GM12892 (cell line): ENCODE measurements at places on chromosomes 12 and 14.

- no peak for DNase-seq
Observed at GRCh38 chr14:27929797-27930347, 836.7 kb upstream of the FOXG1 start.

DNA sequence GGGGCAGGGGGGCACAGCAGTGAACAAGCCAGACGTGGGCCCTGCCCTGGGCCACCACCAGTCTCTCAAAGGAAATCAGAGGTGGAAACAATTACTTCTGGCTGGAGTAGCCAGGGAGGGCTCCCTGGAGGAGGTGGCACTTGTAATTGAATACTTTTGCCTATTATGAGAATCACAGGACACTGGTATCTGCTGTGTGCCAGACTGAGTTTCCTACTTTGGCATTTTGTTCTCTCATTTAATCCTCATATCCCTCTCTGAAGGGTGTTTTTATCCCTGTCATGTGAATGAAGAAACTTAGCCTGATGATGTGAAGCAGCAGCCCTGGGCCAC lies 7.2 kb downstream of the FAM222A start:
- no peak for DNase-seq

GRCh38 chr12:49866859-49867569 lies 24.1 kb upstream of the BCDIN3D start:
- peak; percentile 94 for DNase-seq

DNA sequence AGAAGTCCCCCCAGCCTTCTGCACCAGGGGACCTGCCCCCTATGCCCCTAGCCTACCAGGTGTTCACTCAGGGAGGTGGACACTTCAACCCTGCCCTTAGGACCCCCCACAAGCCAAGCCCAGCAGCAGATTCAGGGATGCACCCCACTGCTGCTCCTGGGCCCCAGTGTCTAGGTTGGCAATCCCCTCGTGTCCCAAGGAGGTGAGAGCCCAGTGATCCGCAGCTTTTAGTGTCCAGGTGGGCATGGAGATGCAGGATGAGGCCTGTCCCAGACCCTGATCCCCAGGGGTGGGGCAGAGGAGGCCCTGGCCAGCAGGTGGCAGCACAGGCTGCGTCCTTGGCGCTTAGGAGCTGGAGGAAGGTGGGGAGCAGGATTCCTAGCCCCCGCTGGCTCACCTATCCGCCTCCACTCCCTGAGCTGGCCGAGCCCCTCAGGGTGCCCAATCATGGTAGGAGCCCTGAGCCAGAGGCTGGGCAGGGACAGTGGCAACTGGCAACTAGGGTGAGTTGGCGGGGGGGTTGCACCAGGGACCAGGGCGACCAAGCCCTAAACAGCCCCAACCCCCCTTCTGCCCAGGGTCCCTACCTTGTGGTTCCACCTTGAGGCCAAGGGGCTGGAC lies 4.1 kb downstream of the CKB start:
- peak; percentile 89 for DNase-seq

- no peak for DNase-seq
Observed at GRCh38 chr14:95305145-95305544, 14.6 kb downstream of the CLMN start.

GRCh38 chr14:36683083-36683724 lies 21.5 kb downstream of the PAX9 start:
- no peak for DNase-seq

GRCh38 chr12:19689801-19690472 lies 250.6 kb downstream of the AEBP2 start:
- no peak for DNase-seq

- DNase-seq = no peak
Observed at GRCh38 chr14:105199093-105199492, 18.0 kb upstream of the NUDT14 start.

GRCh38 chr12:82619644-82620043 lies 67.1 kb upstream of the TMTC2 start:
- no peak for DNase-seq

DNA sequence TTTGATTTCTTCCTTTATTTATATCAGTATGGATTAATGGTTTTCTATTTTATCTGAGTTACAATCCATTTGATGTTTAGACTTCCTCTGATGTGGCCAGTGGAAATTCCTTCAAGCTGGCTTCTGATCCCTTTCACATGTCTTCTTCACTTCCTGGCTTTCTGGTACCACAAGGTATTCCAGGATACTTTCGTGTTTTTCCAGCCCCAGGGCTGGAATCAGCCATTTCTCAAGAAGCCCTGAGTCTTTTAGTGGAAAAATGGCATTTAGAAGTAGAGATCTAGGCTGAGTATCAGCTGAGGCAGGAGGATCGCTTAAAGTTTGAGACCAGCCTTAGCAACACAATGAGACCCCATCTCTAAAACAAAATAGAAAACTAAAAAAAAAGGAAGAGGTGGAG lies 93.3 kb downstream of the FIGNL2 start:
- no peak for DNase-seq

DNA sequence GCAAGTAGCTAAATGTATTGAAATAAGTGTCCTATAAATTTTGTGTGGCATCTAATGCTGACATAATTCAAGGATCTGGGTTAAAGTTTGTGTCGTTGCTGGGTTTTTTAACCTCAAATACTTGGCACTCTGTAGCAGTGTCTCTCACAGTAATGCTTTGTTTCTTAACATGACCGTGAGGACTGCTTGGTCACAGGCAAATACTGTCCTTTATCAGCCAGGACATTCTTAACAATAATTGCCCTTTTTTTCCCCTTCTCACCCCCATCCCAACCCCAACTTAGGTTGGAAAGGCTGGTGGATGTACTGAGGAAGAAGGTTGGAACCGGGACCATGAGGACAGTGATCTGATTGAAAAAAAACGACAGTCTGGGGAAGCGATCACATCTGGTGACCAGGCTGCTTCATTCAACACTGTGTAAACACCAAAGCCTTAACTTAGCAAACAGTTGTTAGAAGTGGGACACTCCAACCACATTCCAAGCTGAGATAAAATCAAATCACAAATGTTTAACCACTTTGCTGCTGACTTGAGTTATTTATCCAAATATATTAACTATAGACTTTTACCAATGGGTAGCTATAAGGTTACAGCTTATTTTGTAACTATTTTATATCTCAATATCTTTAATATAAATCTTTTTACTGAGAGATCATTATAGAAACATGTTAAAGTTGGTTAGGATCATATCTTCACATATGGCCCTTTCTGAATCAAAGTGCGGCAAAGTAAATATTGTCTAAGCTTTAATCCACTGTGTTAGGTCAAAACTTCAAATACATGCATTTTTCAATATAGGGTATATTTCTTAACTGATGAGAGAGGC lies 48.2 kb downstream of the FOXA1 start:
- no peak for DNase-seq
